ENCODE measurements at places on chromosomes 5 and 9. TPM values are rescaled to one million over a fixed set of nuclear protein-coding genes. Genes with fewer than 3 reads are reported as not detected.

The TLE4 gene
- total RNA-seq = 49.8 TPM

The FTMT gene
- not detected for total RNA-seq

The KIF2A gene
- 30.2 TPM for total RNA-seq

The GHR gene
- 16.7 TPM for total RNA-seq

The ADGRV1 gene
- total RNA-seq = 10.6 TPM

The SLC4A9 gene
- total RNA-seq = 0.25 TPM

The TNC gene
- total RNA-seq = 18.7 TPM

Measured in vagina (tissue), 2 donors.